ENCODE measurements at places on chromosomes 3 and 15. TPM values are rescaled to one million over a fixed set of nuclear protein-coding genes. Genes with fewer than 3 reads are reported as not detected.

PRR20G gene
- total RNA-seq, result not detected

SLC30A4 gene
- total RNA-seq, result 11.0 TPM

SH2D7 gene
- total RNA-seq, result not detected

ITPKA gene
- not detected for total RNA-seq

CLRN1 gene
- total RNA-seq, result not detected

GRCh38 chr3:2945121-2945520 is 165.1 kb downstream of the IL5RA start:
- H3K36me3 ChIP-seq, result no peaks in the 10 kb centered on the region
- H3K27me3 ChIP-seq, result no peaks in the 10 kb centered on the region
- no peaks in the 10 kb centered on the region for H3K4me1 ChIP-seq
- DNase-seq, result no peak
- H3K4me3 ChIP-seq, result no peak overlapping the region

- H3K27me3 ChIP-seq, result no peaks in the 10 kb centered on the region
- H3K4me3 ChIP-seq, result no peak overlapping the region
- no peaks in the 10 kb centered on the region for H3K36me3 ChIP-seq
These were observed 22.9 kb upstream of the TRA2B start for GRCh38 chr3:185960522-185961288.

- H3K27me3 ChIP-seq, result no peaks in the 10 kb centered on the region
- H3K36me3 ChIP-seq, result no peaks in the 10 kb centered on the region
- no peak overlapping the region for H3K27ac ChIP-seq
- no peak overlapping the region for H3K4me3 ChIP-seq
These were observed 931.9 kb downstream of the FHIT start for GRCh38 chr3:60319179-60319858.

DNA sequence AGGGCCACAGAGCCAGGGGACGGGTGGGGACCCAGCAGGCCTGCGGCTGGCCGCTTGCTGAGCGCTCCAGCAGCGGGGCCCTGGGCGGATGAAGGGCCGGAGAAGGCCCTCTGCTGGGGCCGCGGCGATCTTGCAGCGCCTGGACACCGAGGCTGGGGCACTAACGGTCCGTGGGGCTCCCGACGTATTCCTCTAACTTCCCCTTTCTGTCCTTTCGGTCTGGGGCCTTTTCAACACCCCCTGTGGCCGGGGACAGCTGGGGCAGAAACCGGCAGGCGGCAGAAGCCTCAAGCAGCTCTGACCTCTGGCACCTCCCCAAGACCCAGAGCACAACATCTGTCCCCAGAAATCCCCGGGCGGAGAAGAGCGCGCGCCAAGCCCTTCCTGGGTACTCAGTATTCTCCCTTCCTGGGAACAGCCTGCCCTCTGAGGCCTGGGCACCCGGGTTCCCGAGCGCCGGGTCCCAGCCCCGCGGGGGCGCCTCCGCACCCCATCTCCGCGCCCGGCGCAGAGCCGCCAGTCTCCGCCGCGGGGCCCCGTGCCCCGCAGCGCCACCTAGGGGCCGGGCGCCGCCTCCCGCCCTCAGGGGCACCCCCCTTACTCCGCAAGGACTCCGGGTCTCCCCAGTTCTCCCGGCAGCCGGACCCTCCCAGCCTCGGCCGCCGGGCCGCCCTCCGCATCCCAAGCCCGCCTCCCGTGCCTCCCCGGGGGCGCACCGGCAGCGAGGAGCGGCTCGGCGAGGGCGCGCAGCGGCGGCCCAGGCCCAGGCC is 582 bp upstream of the SLCO3A1 start:
- H3K36me3 ChIP-seq, result no peaks in the 10 kb centered on the region
- peak overlapping the region; percentile 18 for H3K4me3 ChIP-seq
- peak; percentile 61 for DNase-seq

- no peak overlapping the region for H3K4me3 ChIP-seq
- no peak overlapping the region for H3K27ac ChIP-seq
- H3K36me3 ChIP-seq, result no peaks in the 10 kb centered on the region
- H3K4me1 ChIP-seq, result no peaks in the 10 kb centered on the region
- DNase-seq, result no peak
These were observed 531.4 kb downstream of the ZIC1 start for GRCh38 chr3:147940405-147941193.

DNA sequence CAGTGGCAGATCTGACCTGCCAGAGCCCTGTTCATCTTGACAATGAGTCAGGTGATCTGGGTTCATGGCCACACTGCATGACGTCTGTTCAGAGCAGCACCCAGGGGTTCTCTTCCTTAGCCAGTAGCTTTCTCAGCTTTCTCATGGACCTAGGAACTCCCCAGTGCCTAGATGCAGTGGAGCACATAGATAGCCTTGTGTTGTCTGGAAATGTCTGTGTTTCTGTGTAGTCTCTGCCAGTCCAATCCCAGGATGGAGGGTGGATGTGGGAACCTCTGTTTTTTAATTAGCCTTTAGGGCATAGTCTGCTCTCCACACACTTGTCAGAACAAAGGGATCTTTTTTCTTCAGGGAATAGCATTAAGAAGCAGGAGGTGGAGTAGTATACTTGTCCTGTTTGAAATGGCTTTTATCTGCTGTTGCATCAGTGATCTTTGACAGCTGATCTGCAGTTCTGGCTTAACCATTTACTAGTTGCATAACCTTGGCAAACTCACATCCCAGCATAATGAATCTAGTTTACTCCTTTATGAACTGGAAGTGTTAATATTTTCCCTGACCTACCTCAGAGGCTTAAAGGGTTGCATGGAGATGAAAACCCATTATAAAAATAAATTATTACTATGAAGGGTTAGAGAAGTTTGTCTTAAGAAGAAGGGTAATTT is 16.1 kb upstream of the CACNA1D start:
- peaks cover 5% of the 10 kb centered on the region for H3K27me3 ChIP-seq
- DNase-seq, result no peak
- H3K36me3 ChIP-seq, result no peaks in the 10 kb centered on the region

DNA sequence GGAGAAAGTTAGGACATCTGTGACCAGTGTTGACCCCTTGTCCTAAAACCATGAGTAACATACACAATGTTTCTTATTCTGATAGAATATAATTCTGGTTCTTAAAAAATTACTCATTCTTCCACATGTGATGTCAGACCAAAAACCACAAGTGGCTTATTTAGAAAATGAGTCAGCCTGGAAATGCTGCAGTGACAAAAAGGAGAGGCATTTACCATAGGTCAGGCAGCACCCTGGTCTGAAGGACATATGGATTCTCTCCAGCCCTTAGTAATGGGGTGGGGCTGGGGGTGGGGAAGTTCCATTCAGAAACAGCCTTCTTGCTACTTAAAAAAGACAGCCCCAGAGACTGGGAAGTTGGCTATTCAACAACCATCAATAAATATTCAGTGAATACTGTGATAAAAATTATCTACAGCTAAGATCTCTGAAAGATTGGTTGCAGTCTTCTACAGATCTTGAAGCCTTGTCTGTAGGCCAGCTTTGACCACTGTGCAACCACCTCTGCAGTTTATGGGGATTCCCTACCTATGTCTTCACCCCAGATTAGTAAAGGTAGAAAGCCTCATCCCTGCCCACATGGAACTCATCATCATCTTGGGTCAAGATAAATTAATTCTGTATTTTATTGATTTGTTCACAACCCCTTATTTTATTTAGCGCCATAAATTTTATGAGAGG is 34.9 kb upstream of the TIMP4 start:
- no peaks in the 10 kb centered on the region for H3K27me3 ChIP-seq
- no peak overlapping the region for H3K4me3 ChIP-seq
- H3K4me1 ChIP-seq, result peaks cover 4% of the 10 kb centered on the region
- no peak for DNase-seq
- no peak overlapping the region for H3K27ac ChIP-seq

DNA sequence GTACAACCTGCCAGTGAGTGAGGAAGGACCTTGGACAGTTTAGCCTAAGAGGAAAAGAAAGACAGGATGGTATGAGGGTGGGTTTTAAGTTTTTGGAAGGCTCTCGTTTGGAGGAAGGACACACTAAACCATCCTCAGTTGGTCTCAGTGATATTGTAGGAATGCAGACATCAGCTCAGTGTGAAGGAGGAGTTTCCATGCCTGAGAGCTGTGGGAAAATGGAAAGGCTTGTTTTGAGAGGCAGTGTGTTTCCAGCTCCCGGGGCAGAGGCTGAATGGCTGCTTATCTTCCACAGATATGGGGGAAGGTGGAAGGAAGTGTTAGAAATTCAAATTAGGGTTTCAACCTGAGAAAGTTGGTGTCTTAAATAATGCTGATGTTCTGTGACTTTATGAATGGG is 89.6 kb upstream of the MYZAP start:
- H3K27me3 ChIP-seq, result no peaks in the 10 kb centered on the region
- H3K27ac ChIP-seq, result no peak overlapping the region
- DNase-seq, result no peak
- no peaks in the 10 kb centered on the region for H3K36me3 ChIP-seq
- H3K4me3 ChIP-seq, result no peak overlapping the region
- H3K4me1 ChIP-seq, result no peaks in the 10 kb centered on the region

Measured in B cell (primary cell).